H1 (cell line): ENCODE measurements at places on chromosomes 13 and 19. TPM values are rescaled to one million over a fixed set of nuclear protein-coding genes. Genes with fewer than 3 reads are reported as not detected.

The LPAR6 gene
- polyA plus RNA-seq = 0.24 and 0.50 TPM in 2 replicates

The OBI1 gene
- polyA plus RNA-seq = 3.3 and 7.1 TPM in 2 replicates

The OR7C1 gene
- not detected in 2 replicates for polyA plus RNA-seq

The TNFRSF19 gene
- polyA plus RNA-seq = 0.95 and 1.8 TPM in 2 replicates

GRCh38 chr19:2170219-2170618 is 6.5 kb downstream of the DOT1L start:
- DNase-seq = no peak

GRCh38 chr19:33396701-33397535 is 23.4 kb downstream of the CEBPG start:
- DNase-seq = no peak

DNA sequence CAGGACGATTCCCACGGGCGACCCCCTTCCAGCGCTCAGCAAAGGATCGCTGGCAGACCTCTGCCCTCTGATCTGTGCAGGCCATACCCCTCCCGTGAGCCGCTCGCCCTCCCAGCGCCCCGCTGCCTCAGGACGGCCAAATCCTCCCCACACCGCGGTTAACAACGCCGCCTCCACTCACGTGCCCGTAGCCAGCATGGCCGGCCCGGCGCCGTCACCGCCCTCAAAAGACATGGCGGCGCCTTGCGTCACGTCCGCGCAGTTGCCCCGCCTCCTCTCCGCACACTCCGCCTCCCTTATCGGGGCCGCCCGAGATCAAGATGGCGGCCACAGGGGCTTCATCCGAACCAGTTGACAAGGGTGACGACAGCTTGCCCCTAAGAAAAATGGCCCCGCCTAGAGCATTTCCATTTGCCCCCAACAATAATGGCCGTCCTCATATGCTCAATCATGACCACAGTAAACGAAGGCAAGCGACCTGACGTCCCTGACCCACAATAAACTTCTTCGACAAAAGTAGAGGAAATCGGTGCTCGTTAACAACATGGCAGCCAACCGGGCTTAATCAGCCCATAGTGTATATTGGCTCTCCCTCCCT is 634 bp downstream of the AKT1S1 start:
- DNase-seq = peak; percentile 96

GRCh38 chr13:99626461-99627082 is 125.3 kb downstream of the TM9SF2 start:
- DNase-seq = no peak

GRCh38 chr19:3765121-3765520 is 2.6 kb downstream of the MRPL54 start:
- DNase-seq = no peak

DNA sequence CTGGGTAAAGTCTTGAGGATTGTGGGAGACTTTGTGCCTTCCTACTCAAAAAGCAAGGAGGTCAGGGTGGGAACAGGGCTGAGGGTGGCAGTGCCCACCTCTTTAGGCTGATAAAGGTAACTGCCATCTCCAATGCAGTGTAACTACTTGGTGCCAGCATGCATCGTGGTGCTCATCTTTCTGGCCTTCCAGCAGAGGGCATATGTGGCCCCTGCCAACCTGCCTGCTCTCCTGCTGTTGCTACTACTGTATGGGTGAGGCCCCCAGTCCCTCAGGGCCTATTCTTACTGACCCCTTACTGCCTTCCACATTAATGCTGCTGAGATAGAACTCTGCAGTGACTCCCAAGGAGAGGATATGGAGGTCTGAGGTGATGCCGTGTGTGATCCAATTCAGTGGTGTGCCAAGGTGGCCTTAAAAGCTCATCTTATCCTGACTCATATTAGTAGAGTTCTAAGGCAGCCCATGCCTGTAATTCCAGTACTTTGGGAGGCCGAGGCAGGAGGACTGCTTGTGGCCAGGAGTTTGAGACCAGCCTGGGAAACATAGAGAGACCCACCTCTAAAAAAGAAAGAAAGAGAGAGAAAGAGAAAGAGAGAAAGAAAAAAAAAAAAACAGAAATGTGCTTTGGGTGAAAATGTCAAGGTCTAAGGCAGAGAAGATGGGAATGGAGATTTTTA is 9.7 kb upstream of the ARHGAP45 start:
- DNase-seq = no peak

GRCh38 chr13:99312493-99312883 is 5.3 kb upstream of the GPR183 start:
- DNase-seq = no peak
